ENCODE measurements at places on chromosomes 5 and 9. TPM values are rescaled to one million over a fixed set of nuclear protein-coding genes. Genes with fewer than 3 reads are reported as not detected.
A peak's percentile ranks its signal among the peaks of the same experiment; 100 is the strongest.

GRCh38 chr5:144189800-144190429 lies 19.2 kb downstream of the KCTD16 start:
- no peak overlapping the region for H3K4me3 ChIP-seq
- no peaks in the 10 kb centered on the region for H3K36me3 ChIP-seq
- peaks cover 51% of the 10 kb centered on the region for H3K4me1 ChIP-seq
- H3K27ac ChIP-seq: no peak overlapping the region

DNA sequence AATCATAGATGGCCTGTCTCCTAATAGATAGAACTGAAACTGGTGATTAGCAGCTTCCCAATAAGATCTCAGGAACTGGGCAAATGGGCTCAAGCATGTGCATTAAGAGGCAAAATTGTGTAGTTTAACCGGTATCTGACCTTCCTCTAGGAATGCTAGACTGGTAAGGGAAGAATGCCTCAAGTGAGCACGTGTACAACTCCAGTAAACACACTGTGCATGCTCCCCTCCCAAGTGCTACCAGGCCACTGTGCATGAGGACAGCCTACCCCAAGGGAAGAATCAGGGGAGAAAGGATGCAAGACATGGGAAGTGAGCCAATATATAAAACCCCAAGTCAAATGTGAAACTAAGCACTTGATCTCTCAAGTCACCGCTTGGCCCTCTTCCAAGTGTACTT lies 1157.4 kb upstream of the CDH18 start:
- H3K27me3 ChIP-seq: no peaks in the 10 kb centered on the region
- no peak overlapping the region for H3K27ac ChIP-seq
- no peaks in the 10 kb centered on the region for H3K36me3 ChIP-seq
- no peaks in the 10 kb centered on the region for H3K4me1 ChIP-seq

GRCh38 chr5:5343568-5343967 lies 78.9 kb upstream of the ICE1 start:
- H3K27ac ChIP-seq: no peak overlapping the region
- no peak overlapping the region for H3K4me3 ChIP-seq
- H3K36me3 ChIP-seq: no peaks in the 10 kb centered on the region
- no peaks in the 10 kb centered on the region for H3K27me3 ChIP-seq

The TGFBI gene
- polyA plus RNA-seq: 139 TPM

DNA sequence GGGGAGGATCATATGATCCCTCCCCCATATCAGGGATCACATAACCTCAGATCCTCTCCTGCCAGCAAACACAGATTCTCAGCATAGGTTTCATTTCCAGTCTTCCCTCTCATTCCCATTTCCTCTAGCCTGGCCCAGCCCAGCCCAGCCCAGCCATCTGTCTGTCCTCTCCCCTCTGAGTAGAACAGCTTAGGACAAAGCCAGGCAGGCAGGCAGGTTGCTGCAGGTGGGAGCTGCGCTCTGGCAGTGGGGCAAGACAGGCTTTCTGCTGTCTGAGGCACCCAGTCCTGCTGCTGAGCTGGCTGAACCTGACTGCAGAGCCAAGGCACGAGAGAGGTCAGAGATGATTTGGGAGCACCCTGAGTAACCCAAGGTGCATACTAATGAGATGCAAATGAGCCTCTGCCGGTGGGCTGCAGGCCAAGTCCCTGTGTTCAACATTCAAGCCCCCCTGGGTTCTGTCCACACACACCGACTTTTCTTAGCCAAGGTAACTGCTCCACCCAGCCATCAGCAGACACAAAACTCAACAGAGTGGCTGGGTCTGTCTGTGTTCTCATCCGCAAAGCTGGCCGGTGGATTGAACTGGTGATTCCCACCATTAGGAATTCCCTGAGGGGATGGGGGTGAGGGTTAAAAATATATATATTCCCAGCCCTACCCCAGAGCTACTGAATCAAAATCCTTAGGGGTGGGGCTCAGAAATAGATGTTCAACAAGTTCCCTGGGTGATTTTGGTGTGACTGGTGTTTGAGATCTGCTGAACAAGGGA lies 9.1 kb downstream of the FAT2 start:
- H3K27me3 ChIP-seq: no peaks in the 10 kb centered on the region
- no peak overlapping the region for H3K4me3 ChIP-seq
- no peaks in the 10 kb centered on the region for H3K36me3 ChIP-seq
- H3K4me1 ChIP-seq: peaks cover 15% of the 10 kb centered on the region

DNA sequence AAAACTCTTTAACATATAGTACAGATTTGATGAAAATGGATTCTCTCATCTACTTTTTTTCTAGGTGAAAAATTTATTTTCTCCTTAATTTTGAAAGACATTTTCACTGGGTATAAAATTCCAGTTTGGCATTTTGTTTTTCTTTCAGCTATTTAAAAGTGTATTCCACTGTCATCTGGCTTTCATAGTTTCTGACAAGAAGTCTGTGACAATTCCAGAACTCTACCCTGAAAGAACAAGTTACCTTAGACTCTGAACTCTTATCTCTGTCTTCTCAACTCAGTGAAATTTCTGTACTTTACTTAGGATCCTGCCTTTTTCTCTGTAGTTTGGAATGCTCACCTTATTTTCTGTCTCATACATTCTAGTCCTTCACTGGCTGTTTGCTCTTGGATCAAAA lies 161.7 kb downstream of the RANBP17 start:
- no peak overlapping the region for H3K4me3 ChIP-seq
- DNase-seq: no peak
- H3K36me3 ChIP-seq: no peaks in the 10 kb centered on the region
- H3K27me3 ChIP-seq: no peaks in the 10 kb centered on the region
- no peak overlapping the region for H3K27ac ChIP-seq

The CCNI2 gene
- polyA plus RNA-seq: 0.42 TPM

GRCh38 chr9:100160021-100160420 lies 61.0 kb downstream of the INVS start:
- H3K36me3 ChIP-seq: no peaks in the 10 kb centered on the region
- no peak overlapping the region for H3K4me3 ChIP-seq
- DNase-seq: no peak
- no peak overlapping the region for H3K27ac ChIP-seq

The PDE6A gene
- 0.15 TPM for polyA plus RNA-seq

DNA sequence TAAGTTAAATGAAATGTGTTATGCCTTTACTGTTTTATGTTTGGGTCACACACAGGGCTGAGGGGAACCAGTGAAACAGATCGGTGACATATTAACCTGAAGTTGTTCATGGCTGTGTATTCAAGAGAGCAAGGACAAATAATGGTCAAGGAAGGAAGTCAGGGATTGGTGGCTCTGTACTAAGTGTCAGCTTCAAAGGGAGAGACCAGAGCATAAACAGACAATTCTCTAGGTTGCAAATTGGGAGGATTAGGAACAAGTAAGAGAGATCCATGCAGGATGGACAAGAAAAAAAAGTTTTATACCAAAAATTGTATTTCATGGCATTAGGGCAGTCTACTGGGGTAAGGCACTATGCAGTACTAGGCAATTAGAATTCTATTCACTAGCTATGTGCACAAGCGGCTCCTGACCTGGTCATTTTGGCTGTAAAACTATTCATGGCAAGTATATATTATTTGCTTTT lies 156.3 kb downstream of the PLPPR1 start:
- H3K27me3 ChIP-seq: no peaks in the 10 kb centered on the region
- H3K27ac ChIP-seq: no peak overlapping the region
- H3K4me3 ChIP-seq: no peak overlapping the region
- H3K36me3 ChIP-seq: no peaks in the 10 kb centered on the region
- DNase-seq: no peak

DNA sequence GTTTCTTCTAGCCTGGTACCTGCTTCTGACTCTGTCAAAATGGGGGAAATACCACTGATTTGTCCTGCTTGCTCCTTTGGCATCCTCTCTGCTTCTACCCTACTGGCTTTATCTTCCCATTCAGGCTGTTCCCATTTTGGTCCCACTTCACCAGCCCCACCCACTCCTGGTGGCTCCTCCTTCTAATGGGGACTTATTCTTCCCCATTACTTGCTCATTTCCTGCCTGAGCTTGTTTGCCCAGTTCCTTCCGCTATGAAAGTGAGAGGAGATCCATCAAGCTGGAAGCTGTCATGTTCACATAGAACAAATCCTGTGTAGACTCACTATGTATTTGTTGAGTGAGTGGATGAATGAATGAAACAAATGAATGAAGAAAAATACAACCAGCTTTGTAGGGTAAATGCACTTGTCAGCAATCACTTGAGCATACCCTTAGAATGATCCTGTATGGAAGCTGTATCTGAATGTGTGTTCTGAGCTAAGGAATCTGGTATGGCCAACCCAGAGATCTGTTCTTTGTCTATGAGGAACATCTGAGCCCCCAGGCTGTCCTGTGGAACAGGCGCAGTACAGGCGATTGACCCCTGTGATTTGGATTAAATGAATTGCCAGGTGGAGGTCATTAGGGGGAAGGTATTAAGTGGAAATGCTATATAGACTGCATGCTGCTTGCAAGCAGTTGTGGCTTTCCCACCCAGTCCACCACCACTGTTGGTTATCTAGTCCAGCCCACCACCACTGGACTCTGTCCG lies 89.5 kb downstream of the APBA1 start:
- no peak overlapping the region for H3K4me3 ChIP-seq
- no peak overlapping the region for H3K27ac ChIP-seq
- no peaks in the 10 kb centered on the region for H3K36me3 ChIP-seq
- H3K4me1 ChIP-seq: peaks cover 6% of the 10 kb centered on the region
- H3K27me3 ChIP-seq: no peaks in the 10 kb centered on the region

GRCh38 chr5:131671994-131672655 lies 37.1 kb upstream of the RAPGEF6 start:
- peaks cover 25% of the 10 kb centered on the region for H3K4me1 ChIP-seq
- H3K27ac ChIP-seq: peak overlapping the region; percentile 84
- no peaks in the 10 kb centered on the region for H3K36me3 ChIP-seq
- no peaks in the 10 kb centered on the region for H3K27me3 ChIP-seq
- H3K4me3 ChIP-seq: no peak overlapping the region

Data from left lung (tissue), 14 donors.